ENCODE measurements at places on chromosomes 1 and 21.

DNA sequence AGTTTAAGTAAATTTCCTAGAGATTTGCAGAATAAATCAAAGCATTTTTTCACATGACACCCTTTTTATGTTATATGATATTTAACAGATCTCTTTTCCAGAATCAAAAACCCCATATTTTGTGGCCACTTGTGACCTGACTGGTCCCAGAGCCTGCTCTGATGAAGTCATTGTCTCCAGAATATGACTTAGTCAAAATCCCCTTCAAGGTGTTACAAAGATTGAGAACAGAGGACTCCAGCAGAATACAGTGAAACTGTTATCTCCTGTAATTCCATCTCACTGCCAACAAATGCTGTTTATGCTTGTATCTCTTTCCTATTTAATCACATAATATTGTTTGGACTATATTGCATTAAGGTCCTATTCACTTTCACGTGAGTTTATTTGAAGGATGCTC lies 25.6 kb downstream of the RGS1 start:
- DNase-seq: no peak

DNA sequence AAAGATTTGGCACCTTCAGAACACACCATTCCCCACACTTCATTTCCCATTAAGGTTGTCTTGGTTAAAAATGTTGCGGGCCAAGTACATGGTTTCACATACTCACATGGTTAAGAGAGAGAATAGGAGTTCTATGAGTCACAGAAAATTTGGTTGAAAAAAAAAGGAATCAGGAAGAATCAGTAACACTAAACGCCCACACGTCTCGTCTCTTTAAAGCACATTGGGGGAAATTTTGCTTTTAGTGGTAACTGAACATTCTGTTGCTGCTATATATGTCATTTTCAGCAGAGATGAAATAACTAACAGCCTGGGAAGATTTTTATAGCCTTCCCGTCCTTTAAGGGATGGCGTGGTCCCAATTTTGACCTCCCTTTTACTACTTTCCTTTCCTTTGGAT lies 132.9 kb upstream of the ERG start:
- no peak for DNase-seq

DNA sequence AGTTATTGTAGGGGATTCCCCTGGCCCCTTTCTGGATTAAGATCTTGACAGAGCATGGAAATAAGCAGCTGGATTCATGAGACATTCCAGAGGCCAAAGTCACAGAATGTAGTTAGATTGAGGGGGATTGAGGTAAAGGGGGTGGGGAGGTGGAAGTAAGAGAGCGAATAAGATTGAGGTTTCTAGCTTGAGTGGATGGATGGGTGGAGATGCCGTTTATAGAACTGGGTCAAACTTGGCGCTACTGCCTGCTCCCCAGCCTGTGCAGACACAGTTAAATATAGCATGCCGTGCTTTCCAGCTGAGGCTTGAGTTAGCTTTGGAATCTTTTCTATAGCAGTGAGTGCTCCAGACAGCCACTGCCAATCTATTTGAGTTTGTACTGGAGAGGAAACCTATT lies 85.7 kb downstream of the DYRK1A start:
- DNase-seq: no peak

GRCh38 chr1:117656202-117656641 lies 50.4 kb downstream of the TENT5C start:
- peak; percentile 83 for DNase-seq

DNA sequence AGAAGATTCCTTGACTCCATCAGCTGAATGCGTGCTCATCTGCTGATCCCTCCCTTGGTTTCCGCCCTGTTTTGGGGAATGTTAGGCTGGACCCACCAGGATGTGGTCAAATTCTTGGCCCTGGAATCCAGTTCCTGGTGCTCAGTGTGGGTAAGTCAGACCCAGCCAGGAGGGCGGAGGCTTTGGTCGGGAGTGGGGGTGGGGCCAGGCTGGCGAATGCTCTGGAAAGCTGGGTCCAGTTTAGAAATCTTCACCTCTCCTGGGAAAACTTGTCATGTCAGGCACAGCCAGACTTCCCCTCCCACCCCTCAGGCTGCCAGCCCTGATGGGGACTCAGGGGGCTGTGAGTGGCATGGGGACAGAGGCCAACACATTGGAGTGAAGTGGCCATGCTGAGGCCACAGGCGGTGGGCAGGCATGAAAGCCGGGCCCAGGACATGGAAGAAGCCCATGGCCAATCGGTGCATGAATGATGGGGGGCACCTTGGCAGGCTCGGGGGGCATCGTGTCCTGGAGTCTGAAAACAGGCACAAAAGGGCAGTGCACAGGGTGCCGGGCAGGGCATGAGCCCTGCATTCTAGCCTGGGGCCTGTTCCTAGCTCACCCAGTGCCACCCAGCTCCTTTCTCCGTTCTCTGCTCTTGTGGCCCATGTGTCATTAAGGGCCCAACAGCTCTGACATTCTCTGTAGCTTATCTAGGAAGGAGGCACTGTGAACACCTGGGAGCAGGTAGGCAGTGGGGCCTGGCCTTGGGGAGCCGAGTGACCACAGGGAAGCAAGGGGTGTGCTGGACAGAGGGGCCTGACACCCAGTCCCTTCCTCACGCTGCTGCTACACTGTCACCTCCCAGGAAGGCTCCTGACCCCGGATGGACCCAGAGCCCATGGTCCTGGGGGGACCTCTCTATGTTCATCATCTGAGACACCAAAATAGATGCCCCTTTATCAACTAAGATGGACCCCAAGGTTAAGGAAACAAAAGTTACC lies 14.6 kb upstream of the PADI1 start:
- no peak for DNase-seq

- no peak for DNase-seq
These were observed 22.0 kb downstream of the HHIPL2 start for GRCh38 chr1:222525951-222526350.

- DNase-seq: no peak
These were observed 257.6 kb downstream of the OLFM3 start for GRCh38 chr1:101739146-101739545.

GRCh38 chr1:29258976-29259801 lies 22.9 kb downstream of the PTPRU start:
- DNase-seq: no peak

DNA sequence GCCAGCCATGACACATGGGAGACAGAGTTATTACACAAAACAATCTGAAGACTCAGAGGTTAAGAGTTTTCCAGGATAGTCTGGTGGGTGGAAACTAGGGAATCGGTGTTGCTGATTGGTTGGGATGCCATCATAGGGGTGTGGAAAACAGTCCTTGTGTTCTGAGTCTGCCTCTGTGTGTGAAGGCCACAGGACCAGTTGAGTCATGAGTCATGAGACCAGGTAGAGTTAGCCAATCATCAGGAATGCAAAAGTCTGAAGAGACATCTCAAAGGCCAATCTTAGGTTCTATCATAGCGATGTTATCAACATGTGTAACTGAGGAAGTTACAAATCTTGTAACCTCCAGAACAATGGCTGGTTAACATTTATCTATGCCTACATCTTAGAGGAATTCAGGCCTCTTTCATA lies 49.7 kb upstream of the NEK7 start:
- no peak for DNase-seq

DNA sequence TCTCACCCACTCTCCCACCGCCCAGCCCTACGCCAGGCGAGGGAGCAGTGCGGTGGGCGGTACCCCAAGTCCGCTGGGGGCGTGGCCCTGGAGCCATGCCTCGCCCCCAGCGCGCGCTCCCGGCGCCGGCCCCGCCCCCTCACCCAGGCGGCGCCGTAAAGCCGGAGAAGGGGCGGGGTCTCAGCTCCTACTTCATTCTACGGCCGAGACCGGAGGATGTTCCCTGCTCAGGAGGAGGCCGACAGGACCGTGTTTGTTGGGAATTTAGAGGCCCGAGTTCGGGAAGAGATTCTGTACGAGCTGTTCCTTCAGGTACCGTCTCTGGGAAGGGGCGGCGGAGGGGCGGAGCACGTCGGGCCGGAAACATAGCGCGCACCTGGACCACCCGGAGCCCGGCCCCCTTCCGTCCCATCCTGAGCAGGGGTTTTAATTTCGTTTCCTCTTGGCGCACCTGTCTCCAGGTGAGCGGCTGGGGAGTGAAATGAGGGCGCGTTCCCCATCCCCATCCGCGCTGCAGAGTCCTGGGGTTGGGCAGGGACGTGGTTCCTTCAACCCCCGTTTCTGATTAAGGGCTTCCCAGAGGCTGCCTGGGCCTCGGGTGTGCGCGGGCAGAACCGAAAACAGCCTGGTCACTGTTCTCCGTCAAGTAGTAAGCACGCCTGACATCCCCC lies at the start of gene RBM11:
TSS of gene RBM11 (plus strand) at position 187 of the 671 bp plus-strand sequence. CDS start at position 217, 30 bp downstream.
- DNase-seq: peak; percentile 76

GRCh38 chr1:166136222-166136621 lies 30.6 kb downstream of the FAM78B start:
- no peak for DNase-seq

DNA sequence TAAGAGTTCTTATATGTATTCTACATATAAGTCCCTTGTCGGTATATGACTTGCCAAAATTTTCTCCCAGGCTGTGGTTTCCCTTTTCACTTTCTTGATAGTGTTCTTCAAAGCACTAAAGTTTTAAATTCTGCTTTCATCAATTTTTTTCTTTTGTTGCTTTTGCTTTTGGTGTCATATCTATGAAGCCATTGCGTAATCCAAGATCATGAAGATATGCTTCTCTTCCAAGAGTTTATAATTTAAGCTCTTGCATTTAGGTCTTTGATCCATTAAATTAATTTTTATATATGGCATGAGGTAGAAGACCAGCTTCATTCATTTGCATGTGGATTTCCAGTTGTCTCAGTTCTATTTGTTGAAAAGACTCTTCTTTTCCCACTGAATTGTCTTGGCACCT lies 22.2 kb downstream of the DESI2 start:
- DNase-seq: no peak

DNA sequence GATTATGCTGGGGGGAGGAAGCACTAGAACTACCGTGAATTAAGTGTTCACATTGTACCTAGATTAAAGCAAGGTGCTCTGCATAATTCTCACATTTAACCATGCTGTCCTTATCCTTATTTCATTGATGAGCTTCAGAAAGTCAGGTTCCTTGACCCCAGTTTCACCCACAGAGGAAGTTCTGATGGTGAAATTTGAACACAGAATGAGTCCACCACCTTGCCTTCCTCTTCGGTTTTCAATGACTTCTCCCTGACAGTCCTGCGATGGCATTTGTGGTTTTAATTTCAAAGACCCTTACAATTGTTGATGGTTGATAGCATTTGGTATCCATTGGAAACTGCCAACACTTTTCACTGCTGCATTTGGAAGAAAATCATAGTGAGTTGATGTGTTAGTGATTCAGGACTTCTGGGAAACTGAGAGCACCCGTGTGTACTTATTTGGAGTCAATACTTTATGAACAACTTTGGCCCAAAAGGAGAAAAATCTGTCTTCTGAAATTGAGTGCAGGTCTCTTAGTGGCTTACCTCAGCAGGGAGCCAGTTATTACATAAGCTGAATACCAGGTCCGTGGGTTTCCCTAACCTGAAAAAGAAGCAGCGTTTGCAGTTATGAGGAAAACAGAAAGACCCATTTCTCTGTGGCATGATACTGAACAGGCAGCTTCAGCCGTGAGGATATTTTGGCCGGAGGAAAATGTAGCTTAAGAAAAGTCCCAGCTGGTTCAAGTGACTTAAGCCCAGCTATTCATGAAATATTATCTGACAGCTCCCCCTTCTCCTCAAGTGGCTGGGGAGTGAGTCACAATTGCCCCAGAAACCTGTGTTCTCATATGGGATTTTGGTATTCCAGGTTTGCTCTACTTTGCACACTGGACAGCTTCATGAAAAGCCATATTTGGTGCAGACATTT lies 47.5 kb downstream of the ROR1 start:
- no peak for DNase-seq

GRCh38 chr1:1760345-1760650 lies 18.0 kb downstream of the NADK start:
- no peak for DNase-seq

DNA sequence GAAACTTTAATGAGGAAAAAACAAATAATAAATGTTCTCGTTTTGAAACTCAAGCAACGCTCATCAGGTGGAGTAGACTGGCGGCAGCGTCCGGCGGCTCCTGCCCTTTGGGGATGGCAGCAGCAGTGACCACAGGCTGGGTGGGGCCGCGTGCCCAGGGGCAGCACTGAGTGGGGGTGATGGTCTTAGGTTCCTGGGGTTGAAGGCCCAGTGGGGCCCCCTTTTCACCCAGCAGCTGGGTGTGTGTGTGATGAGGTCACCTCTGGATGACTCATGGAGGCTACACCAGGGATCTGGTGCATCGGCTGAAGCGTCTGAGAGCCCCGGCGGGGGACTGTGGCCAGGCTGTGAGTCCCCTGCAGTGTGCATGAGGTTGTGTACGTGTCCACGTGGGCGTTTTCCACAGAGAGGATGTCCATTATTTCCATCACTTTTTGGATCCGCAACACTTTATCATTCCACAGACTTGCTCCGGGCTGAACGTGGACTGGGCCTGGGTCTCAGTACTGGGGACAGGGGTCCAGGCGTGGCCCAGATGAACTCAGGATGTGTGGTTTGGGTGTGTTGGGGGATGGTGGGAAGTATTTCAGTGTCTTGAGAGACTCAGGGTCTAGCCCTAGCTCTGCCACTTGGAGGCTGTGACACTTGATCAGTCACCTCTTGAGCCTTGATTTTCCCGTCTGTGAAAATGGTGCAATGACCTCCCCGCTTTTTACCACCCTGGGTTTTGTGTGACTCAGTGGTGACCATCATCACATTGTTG lies 25.6 kb downstream of the LDLRAP1 start:
- no peak for DNase-seq

Data from CD4-positive, alpha-beta T cell treated with Interleukin-12 subunit alpha and Interleukin-12 subunit beta, for 1 hour (primary cell).